ENCODE measurements at places on chromosomes 2 and 18.

GRCh38 chr18:57854726-57855125 is 51.6 kb upstream of the ATP8B1 start:
- no peak for DNase-seq

- DNase-seq, result no peak
Measured at GRCh38 chr2:48131539-48132270, 225.4 kb upstream of the FBXO11 start.

DNA sequence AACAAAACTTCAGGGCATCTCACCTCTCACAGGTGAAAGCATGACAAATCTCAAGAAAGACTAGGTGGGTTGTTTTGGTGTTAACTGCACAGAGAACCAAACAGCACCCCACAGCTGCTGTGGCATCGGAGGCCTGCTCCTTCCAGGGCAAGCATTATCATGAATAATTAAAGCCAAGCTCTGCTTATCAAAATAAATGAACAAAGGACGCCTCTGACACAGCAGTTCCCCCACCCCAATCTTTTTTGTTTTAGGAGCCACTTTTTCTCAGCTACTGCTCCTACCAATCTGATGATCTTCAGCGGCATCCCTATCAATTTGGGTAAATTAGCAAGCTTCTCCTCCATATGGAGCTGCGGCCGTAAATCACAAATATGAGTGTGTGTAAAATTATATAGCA is 58.6 kb downstream of the KLF7 start:
- DNase-seq, result no peak

- DNase-seq, result no peak
Measured at GRCh38 chr18:46474487-46475389, 182.3 kb downstream of the LOXHD1 start.

DNA sequence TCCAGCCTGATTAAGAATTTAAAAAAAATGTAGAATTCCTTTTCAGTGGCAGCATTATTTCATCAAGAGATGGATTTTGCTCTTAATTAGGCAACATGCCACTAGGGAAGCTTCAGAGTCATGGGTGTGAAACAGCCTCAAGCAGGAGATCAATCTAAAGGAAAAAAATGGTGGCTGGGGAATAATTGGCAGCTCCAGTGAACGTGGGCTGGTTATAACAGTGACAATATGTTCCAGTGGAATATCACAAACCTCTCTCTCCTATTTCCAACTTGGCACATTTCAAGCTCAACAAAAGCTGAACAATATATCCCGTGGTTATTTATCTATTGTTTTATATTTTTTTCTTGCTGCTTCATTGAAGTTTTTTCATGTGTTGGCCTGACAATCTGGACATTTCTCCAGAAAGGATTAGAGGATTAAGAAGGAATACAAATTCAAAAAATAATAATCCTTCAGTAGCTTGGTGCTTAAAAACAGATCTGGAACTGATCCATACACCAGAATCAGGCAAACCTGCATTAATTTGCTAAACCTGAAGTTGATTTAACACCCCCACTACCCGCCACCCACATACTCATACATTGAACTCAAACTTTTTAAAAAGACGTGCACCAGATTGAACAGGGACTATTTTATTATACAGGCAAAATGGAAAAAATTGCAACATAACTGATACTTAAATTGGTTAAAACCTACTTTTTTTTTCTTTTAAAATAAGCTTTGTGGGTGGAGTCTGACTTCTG is 255.9 kb upstream of the SPRED2 start:
- no peak for DNase-seq

- no peak for DNase-seq
Measured at GRCh38 chr2:216536734-216537210, 38.1 kb downstream of the RPL37A start.

- DNase-seq, result no peak
Measured at GRCh38 chr2:24351981-24352380, 8.4 kb downstream of the ITSN2 start.

DNA sequence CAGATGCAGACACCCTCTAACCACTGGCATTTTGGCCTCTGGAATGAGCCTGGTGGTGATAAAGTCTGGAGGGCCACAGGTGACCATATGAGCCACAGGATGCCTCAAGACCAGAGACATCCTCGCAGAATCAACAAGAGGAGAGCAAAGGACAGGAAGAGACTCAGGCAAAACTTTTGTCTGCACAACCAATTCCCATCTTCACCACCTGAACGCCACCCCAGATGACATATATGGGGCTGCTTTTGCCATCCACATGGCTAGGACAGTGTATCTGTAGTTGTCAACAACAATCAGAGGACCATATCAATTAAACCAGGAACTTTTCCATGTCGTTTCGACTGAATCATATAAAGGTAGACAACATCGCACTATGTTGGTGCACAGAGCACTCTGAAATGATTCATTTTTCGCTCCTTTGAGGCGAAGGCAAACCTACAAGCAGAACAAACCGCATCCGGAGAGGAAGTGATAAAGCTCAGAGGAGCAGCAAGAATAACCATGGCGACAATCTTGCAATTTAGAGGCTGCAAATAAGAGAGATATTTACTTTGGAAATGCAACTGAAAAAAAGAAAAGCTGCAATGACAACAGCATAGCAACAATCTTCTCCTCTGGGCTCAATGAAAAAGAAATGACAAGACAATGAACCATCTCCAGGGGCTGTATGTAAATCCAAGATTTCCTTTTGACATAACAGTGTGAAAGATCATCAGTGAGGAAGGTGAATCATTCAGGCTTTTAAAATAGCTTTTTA is 204.5 kb downstream of the ARL4C start:
- DNase-seq, result peak; percentile 64

DNA sequence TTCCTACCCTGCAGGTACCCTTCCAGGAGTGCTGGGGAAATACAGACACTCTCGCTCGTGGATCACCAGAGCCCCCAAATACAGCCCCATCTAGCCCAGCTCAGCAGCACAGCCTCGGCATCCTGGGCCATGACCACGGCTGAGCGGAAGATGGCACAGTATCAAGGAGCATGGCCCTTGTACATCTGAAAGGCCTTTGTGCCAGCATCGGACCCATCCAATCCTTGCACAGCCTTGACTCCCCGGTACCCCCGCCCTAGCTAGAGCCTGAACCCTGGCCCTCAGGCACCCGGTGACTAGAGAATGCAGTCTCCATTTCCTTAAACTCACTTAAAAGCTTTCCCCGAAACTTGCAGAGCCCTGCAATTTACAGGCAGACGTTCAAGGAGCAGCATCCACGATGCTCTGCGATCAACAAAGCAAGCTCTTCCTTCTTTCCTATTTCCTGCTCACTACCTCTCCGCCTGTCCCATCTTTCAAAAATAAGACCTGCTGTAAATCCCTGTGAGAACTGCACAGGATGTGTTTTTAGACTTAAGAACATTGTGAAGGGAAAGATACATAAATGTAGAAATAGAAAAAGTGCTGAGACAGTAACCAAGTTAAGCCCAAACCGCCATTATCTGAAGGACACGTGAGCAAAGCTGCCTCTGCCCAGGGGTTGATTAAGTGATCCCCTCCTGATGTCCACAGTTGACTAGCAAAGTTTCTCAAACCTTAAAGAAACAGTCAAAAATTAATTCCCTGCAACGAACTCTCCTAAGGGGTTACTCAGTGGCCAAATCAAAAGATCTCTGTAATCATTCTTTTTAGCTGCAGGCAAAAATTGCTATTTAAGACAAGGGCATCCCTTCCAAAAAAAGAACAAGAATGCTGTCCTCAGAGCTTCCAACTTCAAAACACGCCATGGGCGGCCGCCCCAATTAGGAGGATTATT is 48.5 kb downstream of the ZNF516 start:
- no peak for DNase-seq

- DNase-seq, result no peak
Measured at GRCh38 chr2:1929962-1930361, 185.6 kb upstream of the PXDN start.

GRCh38 chr2:160893581-160893980 is 266.6 kb upstream of the TANK start:
- no peak for DNase-seq

DNA sequence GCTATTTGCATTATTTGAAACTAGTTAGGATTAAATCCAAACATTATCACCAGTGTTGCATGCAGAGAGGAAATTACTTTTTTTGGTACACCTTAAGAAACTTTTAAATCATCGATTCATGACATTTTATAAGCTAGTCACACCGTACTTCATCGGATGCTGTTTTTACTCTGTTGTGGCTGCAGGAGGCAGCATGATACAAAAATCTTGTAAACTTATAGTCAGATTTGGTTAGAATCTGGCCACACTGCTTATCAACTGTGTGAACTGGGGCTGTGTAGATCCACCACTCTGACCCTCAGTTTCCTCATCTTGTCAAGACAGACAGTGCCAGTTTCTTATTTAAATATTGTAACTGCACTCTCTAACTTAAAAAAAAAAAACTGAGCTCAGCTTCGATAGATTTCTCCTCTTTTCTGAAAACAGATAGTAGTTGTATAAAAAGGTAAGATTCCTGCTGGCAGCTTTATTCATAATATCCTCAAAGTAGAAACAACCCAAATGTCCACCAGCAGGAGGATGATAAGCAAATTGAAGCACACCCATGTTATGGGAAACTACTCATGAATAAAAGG is 77.8 kb downstream of the RAPGEF4 start:
- DNase-seq, result no peak

DNA sequence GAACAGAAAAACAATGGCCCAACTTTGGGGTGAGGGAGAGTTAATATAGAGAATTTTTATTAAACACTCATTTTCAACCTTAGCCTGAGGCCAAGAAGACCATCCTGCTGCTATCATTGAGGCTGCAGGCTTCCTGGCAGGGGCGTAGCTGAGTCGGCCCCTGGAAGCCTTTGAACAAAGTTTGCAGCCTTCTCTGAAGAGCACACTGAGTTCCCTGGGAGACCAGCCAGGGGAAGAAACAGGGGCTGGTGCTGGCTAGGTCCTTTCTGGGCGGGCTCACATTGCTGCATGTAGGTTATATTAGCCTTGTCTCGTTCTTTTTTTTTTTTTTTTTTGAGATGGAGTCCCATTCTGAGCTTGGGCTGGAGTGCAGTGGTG is 126.8 kb upstream of the HS6ST1 start:
- no peak for DNase-seq

DNA sequence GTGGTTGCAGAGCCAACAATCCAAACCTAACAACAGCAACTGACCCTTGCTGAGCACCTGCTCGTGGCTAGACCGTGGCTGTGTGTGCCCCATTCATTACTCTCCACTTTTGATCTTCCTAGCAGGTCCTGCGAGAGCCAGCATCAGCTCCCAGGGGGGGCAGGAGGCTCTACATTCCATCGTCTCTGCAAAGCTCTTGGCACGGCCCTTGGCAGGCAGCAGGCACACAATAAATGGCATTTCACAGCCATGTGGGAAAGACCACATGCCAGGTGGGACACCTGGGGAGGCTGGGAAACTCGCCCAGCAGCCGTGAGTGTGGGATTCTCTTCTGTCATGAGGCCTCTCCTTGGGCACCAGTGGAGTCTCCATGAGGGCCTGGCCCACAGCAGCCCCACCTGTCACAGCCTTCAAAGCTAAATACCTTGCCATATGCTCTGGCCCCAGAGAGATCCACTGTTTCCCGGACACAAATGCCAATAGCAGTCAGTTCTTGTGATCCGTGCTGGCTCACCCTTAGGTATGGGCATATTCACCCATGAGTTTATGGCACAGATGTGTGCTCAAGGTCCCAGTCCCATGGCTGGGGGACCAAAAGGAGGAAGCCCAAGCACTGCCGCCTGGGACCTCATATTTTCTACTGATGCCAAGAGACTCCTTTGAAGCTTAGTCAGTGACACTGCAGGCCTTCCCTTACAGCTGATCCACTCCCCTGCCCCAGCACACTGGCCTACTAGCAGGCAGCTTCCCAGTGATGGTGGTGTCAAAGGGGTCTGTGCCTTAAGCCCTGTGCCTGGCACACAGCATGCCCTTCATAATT is 6.8 kb upstream of the TEX51 start:
- no peak for DNase-seq

DNA sequence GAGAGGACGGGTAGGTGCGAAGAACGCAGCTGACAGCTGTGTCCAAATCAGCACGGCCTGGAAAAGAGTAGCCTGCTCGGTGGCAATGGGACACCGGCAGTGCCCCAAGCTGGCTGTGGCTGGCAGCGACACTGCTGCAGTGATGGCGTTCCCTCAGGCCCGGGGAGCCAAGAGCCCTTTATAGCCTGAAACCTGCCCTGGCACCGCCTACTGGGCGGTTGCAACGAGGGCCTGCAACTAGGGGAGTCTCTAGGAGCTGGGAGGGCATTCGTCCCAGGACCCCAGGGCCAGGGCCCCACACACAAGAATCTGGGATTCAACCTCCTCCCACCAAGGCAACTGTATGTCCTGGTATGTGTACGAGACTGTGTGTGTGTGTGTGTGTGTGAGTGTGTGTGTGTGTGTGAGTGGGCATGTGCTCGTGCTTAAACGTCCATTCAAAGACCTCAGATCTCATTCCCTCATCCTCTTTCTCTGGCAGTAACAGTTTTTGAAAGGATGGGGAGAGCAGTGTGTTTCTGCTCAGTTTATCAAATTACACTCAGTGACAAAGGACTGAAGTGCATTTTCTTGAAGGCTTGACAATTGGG is 6.8 kb upstream of the CYP26B1 start:
- no peak for DNase-seq

GRCh38 chr18:44946529-44947113 is 265.9 kb downstream of the SETBP1 start:
- DNase-seq, result no peak

DNA sequence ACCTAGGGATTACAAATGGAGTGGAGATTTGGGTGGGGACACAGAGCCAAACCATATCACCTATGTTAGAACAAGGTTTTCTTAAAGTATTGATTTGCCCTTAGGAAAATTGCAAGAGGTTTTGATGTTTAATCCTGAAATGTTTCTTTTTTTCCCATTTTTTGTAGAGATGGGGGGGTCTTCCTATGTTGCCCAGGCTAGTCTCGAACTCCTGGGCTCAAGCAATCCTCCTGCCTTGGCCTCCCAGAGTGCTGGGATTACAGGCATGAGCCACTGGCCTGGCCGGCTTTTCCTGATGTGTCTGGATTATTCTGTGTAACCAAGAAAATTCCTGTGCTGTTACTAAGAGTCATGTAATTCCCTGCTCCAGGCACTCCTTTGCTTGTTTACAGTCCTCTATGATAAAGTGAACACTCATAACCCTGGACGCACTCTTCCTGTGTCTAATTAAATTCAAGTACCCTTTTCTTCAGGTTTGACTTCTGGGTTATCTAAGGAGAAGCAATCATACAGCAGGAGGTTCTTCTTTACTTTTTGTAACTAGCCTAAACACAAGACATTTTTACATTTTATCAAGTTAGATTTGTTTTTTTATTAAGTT is 15.0 kb upstream of the CTDP1 start:
- DNase-seq, result no peak

GRCh38 chr18:39959839-39960238 is 1995.2 kb upstream of the PIK3C3 start:
- no peak for DNase-seq

DNA sequence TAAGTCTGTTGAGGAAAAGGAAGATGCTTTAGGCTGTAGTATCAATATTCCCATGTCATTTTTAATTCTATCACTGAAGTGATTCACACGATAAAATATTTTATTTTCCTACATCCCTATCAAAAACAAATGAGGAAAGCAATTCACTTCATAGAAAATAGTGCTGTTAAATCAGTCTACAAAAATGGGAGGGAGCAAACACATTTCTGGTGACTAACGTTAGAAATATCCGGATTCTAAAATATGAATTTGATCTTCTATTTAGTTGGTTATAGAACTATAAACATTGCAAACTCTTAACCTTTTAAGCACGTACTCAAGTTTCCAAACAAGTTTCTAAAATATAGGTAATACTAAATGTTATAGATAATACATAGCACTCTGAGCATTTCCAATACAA is 20.8 kb downstream of the ATF2 start:
- no peak for DNase-seq

- no peak for DNase-seq
Measured at GRCh38 chr2:24834733-24835395, 41.6 kb downstream of the CENPO start.

All from thymus (tissue), 14 donors.